ENCODE measurements at places on chromosomes 2 and 18.

DNA sequence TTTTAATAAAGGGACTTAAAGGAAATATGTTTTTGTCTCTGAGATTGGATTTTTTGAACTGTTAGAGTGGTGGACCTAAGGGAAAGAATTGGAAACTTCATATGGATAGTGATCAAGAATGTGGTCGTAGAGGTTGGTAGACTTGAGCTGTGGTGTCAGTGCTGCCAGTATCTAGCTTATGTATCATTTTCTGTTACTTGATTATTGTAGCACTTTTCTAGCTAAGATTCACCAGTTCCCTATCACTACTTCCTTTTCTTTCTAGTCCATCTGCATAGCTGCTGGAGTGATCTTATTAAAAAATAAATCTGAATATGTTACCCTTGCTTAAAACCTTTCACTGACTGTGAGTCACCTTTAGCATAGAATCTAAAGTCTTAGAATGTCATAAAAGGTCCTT lies 6.0 kb downstream of the ACVR2A start:
- DNase-seq, result no peak

DNA sequence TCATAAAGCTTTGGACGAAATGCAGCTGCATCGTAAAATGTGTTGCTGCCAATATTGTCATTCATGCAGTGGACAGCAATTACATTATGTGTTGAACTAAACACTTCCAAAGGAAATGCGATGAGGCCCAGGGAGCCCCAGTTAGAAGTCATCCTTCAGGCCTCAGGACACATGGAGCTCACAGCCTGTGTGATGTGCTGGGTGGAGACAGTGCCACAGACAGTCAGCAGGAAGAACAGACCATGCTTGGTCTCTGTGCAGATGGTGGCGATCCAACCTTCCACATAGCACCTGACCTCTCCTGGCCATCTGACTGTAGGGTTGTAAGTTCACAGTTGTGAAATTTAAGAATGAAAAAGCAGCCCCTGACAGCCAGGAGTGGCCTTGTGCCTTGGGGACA lies 118.3 kb upstream of the ALKAL2 start:
- no peak for DNase-seq

- no peak for DNase-seq
Observed at GRCh38 chr2:236536727-236537398, 32.8 kb upstream of the ACKR3 start.

GRCh38 chr2:127043367-127044164 lies 63.4 kb downstream of the BIN1 start:
- no peak for DNase-seq

GRCh38 chr2:218063896-218064295 lies 5.2 kb upstream of the RUFY4 start:
- DNase-seq, result no peak

DNA sequence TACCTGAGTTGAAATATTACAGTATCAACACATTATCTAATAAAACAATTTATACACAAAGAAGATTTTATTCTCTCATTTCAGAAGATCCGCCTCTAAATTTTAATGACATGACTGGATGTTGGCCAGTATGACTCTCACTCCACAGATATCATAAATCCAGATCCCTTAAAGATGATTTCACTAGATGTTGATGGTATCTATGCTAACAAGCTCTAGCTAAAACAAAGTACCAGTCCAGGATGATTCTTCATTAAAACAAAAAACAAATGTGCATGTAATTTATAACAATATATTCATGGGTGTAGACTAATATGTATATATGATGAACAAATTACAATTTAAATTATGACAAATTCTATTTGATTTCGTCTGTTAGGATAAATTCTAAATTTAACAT lies 708.4 kb downstream of the SATB2 start:
- DNase-seq, result no peak

- DNase-seq, result no peak
Observed at GRCh38 chr2:177675825-177676224, 283.3 kb downstream of the AGPS start.
